NCI-H1930 (cell line): ENCODE measurements at places on chromosomes 4 and X.

DNA sequence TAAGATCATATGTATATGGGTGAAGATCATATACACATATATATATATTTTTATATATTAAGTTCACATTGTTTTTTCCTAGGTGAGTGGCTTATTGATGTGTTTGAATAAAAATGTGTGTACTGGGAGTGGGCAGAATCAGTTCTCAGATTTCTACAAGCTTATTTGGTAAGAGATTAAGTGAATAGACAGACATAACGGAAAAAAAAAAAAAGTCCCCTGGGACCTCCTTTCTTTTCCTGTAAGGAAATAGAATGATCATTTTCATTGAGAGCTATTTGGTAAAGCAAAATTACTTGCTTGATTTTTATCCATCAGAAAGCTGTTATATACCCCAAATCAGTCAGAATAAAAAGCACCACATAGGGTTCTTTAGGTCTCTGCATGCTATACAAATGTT is 597.7 kb downstream of the PCDH18 start:
- peak; percentile 12 for DNase-seq

DNA sequence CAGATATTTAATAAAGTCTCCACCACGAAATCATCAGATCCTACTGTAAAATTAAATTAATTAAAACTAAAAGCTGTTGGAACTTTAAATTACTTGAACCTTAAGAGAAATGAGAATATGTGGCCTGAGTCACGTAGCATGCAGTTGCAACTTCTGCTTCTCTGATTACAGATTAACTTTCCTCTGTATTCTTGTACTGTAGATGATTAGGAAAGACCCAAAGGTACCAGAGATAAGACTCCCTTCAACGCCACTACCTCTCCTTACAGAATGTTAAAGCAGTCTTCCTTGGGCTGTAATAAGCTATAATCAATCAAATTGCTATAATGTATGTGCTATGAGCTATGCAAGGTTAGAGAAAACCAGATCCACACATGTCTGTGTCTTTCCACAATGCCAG is 47.9 kb downstream of the FAM13A start:
- DNase-seq: no peak

GRCh38 chr4:52957835-52958631 is 95.9 kb downstream of the RASL11B start:
- DNase-seq: peak; percentile 60

DNA sequence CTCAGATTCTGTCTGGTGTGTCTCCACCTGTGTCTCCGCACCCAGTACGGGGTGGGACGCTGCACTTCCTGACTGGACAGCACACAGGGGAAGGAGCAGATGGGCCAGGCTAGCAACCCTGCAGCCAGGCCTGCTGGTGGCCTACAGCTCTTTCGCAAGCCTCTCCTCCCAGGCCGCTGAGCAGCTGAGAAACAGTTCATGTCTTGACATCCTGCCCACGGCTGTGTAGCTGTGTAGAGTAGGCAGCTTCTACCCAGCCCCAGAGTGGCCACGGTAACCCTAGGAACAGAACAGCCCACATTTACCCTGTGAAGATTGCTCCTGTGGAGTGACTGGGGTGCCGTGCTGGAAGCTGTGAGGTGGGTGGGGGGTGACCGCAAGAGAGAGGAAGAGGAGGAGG is 38.9 kb downstream of the CCNQ start:
- DNase-seq: no peak

- DNase-seq: no peak
These were observed 67.4 kb downstream of the MANBA start for GRCh38 chr4:102693262-102693850.

GRCh38 chr4:182280436-182281111 is 37.4 kb downstream of the TENM3 start:
- no peak for DNase-seq

- DNase-seq: no peak
These were observed 153.5 kb downstream of the KCNIP4 start for GRCh38 chr4:21795091-21795490.

- no peak for DNase-seq
These were observed 31.2 kb downstream of the RPS6KA6 start for GRCh38 chrX:84156821-84157220.

GRCh38 chr4:147954850-147955249 is 223.0 kb downstream of the ARHGAP10 start:
- DNase-seq: no peak

- no peak for DNase-seq
These were observed 66.1 kb downstream of the DNAAF6 start for GRCh38 chrX:107272431-107272921.

- DNase-seq: no peak
These were observed 26.9 kb upstream of the BBS12 start for GRCh38 chr4:122705547-122706117.

- no peak for DNase-seq
These were observed 127.7 kb downstream of the ASB9 start for GRCh38 chrX:15142084-15142715.

GRCh38 chr4:138562544-138562991 is 320.4 kb upstream of the SLC7A11 start:
- DNase-seq: no peak

- no peak for DNase-seq
These were observed 21.8 kb upstream of the P2RY10 start for GRCh38 chrX:78923198-78924015.

- DNase-seq: no peak
These were observed 898 bp downstream of the UBQLN2 start for GRCh38 chrX:56564164-56564885.

GRCh38 chr4:72975488-72975784 is 94.1 kb downstream of the COX18 start:
- no peak for DNase-seq

DNA sequence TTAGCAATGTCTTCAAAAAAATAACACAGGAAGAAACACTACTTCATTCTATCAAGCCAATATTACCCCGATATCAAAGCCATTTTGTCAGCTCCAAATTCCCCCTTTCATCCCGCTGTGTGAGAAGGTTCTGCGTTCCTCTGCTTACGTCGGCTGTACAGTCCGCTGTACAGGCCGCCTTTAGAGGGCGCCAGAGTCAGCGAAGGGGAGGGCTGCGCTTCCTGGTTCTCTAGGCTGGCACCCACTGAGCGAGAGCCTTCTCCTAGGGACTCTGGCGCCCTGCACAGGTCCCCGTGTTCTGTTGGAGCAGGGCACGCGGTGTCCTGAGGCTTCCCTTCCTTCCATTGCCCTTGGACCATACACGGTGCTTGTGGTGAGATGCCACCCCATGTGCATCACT is 25.3 kb upstream of the CT45A1 start:
- peak; percentile 0 for DNase-seq

- DNase-seq: no peak
These were observed 683 bp downstream of the EBP start for GRCh38 chrX:48522291-48522690.

DNA sequence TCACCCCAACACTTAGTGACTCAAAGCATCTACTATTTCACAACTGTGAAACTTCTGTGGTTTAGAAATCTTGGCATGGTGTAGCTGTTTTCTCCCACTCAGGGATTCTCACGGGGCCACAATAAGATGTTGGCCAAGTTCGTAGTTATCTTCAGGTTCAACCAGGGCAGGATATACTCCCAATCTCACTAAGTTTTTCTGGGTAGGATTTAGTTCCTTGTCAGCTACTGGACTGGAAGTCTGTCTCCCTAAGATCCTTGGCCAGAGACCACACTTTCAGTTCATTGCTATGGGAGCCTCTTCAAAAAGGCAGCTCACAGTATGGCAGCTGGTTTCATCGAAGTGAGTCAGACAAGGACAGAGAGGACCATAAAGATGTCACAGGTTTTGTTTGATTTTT is 111.7 kb upstream of the PDHA2 start:
- DNase-seq: no peak

DNA sequence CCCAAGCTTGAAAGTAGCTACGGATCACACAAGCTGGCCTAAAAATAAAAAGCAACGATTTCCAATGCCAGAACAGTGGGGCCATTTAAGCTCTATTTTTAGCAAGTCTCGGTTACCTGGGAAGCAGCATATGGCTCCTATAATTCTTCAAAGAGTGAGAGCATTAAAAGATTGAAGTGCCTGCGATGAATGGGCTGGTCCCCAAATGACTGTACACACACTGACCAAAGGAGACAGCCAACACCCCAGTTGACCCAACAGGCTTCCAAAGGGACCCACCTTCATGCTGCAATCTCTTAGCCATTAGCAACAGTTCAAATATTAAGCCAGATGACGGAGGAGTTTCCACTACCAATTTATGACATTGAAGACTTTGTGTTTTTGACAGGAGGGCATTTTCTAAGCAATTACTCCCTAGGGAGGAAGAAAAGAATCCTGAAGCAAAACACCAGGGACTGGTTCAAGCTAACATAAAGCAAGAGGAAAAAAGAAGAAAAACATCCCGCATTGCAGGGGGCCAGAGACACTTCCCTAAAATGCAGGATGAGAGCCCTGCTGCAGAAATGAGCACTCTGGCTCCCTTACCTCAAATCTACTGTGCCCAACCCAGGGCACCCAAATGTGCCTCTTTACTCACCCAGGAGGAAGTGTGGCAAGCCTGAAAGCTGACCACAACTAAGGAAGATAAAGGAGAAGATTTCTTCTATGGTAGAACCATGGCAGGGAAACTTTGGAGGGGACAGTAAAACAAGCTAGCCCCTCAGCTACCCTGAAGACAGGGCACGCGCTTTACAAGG is 21.6 kb downstream of the SH3KBP1 start:
- DNase-seq: no peak

- DNase-seq: no peak
These were observed 36.9 kb upstream of the RASGEF1B start for GRCh38 chr4:81508411-81509185.

GRCh38 chr4:182265881-182266280 is 22.7 kb downstream of the TENM3 start:
- no peak for DNase-seq

- no peak for DNase-seq
These were observed 664.5 kb upstream of the HTR2C start for GRCh38 chrX:113919387-113919786.
